ENCODE measurements at places on chromosomes 13 and 19. TPM values are rescaled to one million over a fixed set of nuclear protein-coding genes. Genes with fewer than 3 reads are reported as not detected.

The MEIS3 gene
- total RNA-seq: 0.46 TPM

The NFIX gene
- total RNA-seq: 5.5 TPM

The ZNF599 gene
- total RNA-seq: 2.7 TPM

The TLE2 gene
- total RNA-seq: 16.3 TPM

The VSIG10L gene
- total RNA-seq: under 0.01 TPM

The PHF11 gene
- total RNA-seq: 21.4 TPM

The ZNF784 gene
- 3.8 TPM for total RNA-seq

The ZNF837 gene
- 2.9 TPM for total RNA-seq

The DCT gene
- not detected for total RNA-seq
